Activated CD4-positive, alpha-beta T cell treated with anti-CD3 and anti-CD28 coated beads for 48 hours (primary cell): ENCODE measurements at places on chromosomes 5 and 9.

- no peak for DNase-seq
Observed at GRCh38 chr9:135060461-135061116, 26.9 kb upstream of the OLFM1 start.

DNA sequence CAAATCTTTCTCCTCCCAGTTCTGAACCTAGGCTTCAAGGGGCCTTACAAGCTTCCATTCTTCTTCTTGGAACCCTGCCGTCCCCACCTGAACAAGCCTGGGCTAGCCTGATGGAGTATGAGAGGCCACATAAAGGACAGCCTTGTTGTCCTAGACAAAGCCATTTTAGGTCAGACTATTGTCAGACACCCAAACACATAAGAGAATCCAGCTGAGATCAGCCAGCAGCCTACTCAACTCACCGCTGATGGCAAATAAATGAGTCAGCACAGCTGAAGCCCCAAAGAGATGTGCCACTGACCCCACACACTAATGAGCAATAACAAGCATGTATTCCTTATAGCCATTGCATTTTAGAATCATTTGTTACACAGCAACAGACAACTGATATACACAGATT is 33.8 kb downstream of the SVEP1 start:
- no peak for DNase-seq

DNA sequence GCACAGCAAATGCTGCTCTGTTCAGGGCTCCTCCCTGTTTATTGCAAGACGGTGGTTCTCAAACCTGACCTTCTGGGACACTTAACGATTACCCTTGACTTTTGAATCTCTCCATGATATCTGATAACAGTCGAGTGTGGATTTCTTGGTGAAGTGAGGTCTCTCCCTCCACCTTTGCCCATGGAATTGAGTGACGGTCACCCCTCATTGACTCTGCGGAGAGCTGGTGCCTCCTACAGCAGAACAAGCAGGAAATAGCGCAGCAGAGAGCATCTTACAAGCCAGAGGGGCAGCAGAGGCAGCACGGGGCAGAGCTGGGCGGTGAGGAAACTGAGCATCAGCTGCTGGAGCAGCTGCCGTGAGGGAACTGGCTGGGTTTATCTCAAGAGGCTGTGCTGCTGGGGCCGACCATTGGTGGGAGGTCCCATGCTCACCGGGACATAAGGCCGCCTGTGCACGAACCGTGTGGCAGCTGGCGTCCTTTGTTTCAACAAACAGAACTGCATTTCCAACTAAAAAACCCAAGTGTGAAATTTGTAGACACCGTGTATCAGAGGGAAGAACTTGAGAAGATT is 189.8 kb downstream of the MTRR start:
- no peak for DNase-seq

- no peak for DNase-seq
Observed at GRCh38 chr5:125487231-125487630, 740.8 kb upstream of the ZNF608 start.
